ENCODE measurements at places on chromosomes 13 and 19.

DNA sequence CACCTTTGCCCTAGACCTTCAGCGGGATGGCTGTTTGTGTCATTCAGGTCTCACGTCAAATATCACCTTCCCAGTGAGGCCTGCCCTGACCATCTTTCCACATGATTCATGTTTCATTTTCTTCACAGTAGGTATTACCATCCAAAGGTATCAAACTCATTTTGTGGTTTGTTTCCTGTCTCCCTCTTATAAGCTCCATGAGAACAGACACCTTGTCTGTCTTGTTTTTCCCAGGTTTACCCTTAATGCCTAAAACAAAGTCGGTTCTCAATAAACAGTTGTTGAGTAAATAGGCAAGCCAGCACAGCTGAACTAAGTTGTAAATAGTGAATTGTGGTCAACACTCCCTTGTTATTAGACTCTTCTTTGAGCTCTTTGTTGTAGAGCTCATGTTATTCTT is 122.6 kb upstream of the GJB6 start:
- DNase-seq = no peak

GRCh38 chr13:49216334-49216733 is 3.8 kb upstream of the MLNR start:
- DNase-seq = no peak

GRCh38 chr19:6491802-6492592 is 10.1 kb downstream of the TUBB4A start:
- no peak for DNase-seq

GRCh38 chr13:109043636-109044035 is 414.2 kb downstream of the MYO16 start:
- no peak for DNase-seq

DNA sequence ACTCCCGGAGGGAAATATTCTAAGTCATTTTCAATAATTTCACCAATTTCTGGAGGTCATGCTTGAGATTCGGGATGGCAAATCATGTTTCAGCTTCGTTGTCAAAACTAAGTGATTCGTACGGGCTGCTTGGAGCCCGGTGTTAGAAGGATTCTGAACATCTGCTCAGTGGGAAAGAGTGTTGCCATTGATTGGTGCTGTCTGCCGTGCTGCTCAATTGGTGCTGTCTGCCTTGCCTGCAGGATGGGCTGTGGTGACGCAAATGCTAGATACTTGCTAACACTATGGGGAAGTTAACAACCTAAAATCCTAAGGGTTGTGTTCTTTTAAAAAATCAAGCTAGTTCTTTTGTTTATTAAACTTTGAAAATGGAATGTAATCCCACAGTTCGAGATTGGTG is 17.3 kb upstream of the CACNG8 start:
- no peak for DNase-seq

DNA sequence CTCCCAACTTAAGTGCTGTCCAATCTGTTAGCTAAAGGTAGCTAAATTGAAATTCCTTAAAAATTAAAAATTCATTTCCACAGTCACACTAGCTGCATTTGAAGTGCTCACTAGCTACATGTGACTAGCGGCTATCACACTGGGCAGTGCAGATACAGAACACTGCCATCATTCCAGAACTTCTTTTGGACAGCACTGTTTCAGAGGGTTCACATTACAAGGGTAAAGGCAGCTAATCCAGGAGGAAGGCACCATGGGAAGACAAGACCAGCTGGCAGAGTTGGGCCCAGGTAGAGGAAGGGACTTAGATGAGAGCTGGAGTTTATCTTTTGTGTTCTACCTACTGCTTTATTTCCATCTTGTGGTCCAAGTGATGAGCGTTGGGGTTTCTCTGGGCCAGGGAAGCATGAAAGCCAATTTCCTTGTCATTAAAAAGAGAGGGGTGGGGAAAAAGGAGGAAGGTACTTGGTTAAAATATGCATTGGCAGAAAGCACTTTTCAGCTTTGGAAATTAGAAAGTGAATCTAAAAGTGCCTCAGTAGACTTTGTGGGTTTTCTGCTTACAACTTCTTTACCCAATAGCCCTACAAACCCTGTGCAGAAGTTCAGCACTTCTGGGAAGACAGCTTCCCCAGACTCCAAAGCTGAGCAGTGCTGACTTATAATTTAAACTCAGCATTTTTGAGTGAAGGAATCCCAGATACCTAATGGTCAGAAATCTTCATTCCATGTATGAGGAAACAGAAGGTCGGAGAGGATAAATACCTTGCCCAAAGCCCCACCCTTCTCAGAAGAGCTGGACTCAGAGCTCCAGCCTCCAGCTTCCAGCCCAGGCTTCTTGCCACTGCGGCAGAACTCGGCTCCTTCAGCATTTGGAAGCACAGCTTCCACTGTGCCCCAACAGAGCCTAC is 49.5 kb downstream of the ATP7B start:
- no peak for DNase-seq

DNA sequence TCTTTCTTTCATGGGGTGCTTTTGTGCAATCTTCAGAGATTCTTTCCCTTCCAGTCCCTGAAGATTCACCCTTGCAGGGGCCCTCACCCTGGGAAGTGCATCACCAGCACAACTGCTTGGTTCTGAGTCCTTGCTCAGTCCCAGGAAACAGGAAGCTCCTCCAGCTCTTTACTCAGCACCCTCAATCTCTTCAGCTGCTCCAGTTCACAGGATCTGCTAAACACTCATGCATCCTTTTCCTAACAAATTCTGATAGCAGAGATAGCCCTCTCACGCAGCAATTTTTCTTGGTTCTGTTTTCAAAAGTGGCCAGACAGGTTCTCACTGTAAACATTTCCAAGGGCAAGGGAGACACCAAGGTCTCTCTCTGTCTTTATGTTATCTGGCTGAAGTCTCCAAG is 823.1 kb downstream of the LIG4 start:
- no peak for DNase-seq

DNA sequence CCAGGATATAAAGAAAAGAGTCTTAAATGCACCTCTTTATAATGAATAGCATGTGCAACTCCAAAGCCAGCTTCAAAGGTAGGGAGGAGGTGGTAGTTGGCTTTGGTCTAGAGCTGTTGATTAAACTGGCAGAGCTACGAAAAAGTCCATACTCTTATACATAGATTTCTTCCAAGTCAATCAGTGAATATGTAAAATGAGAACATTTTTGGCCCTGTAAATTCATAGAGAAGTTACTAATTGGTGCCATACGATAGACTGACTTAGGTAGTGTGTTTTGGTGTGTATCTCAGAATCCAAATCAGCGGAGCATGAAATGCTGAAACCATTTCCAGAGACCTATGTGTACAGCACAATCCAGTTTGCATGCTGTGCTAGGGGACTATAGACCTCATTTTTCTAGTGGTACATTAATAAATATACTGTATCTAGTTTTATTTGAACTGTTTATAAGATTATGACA is 17.1 kb upstream of the DPY19L3 start:
- no peak for DNase-seq

DNA sequence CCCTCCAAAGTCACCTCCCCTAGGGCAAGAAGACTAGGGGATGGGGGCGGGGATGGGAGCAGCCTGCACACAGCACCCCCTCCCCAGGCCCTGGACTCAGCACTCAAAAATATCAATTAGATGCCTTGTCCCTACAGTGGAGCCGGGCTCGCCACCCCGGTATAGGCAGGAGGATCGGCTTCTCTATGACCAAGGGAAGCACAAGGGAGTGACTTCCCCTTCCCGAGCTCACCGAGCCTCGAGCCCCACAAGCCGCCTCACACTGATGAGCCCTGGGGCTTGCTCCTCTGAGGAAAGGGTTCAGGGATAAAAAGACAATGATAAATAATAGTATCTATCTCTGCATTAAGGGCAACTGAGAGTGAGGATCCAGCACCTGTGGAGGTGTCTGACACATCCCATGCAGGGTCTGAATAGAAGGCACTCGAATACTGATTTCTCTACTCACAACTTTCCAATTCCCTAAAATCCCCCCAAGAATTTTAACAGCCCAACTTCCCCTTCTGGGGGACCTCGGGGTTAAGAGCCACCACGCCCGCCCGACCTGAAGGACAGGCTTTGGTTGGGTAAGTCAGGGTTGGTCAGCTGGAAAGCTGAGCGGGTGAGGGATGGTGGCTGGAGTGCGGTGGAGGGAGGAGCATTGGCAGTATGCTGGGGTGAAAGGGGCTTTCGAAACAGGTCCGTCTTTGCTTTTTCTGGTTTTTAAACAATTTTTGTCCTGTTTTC is 51.3 kb downstream of the STK24 start:
- no peak for DNase-seq

- DNase-seq = peak; percentile 64
These were observed 1.6 kb upstream of the KLK10 start for GRCh38 chr19:51020988-51021651.

GRCh38 chr13:28353679-28354078 is 141.2 kb downstream of the FLT1 start:
- DNase-seq = no peak

DNA sequence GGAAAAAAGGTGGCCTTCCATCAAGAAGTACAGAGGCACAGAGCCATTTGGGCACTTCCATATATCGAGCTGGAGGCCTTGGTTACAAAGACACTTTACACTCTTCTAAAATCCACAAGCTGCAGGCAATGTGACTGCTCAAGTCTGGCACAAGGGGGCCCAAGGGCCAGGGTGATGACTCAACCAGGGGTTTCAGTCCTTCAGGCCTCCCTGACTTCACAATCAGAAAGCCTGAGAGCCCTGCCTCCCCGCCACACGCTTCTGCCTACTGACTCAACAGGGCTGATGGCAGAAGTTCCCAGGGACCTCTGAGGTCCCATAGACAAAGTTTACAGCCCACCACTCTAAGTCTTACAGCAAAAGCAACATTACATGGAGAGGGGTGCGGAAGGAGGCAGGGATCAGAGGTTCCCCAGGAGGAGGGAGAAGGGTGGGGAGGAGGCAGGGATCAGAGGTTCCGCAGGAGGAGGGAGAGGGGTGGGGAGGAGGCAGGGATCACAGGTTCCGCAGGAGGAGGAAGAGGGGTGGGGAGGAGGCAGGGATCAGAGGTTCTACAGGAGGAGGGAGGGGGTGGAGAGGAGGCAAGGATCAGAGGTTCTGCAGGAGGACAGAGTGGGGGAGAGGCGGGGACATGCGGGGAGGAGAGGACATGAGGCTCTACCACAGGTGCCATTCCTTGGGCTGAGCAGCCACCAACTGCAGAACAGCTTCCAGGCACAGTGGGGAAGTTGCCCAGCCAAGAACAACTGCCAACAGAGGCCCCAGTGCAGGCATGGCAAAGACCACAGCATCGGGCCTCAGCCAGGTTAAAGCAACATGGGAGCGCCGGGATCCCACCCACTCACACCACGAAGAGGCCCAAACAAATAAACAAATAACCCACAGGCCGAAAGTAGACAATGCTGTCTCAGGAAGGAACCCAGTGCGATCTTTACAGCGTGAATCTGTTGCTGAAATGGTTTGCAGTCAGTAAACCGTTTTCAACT is 52.0 kb downstream of the SLC7A1 start:
- no peak for DNase-seq

- DNase-seq = no peak
These were observed 430.2 kb downstream of the KCTD12 start for GRCh38 chr13:76455960-76456359.

DNA sequence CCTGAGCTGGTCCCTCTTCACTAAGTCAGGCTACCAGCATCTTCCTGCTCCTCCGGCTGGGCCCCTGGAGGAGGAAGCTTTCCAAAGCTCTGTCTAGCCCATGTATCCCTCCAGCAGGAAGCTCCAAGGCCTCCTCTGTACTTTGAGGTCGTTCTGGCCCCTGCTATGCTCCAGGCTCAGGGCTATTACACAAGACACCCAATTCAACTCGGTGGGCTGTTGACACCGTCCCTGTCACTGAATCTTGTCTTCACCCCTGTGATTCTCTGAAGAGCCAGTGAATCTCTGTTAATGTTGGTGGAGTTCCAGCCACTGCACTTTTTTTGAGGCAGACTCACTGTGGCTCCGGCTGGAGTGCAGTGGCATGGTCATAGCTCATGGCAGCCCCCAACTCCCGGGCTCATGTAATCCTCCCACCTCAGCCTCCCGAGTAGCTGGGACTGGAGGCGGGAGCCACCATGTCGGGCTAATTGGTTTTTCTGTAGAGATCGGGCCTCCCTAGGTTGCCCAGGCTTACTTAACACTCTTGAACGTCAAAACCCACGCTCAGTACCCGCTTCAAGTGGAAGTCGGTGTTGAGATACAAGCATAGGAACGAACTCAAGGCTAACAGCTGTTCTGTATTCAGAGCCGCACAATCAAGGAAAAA is 512 bp upstream of the REX1BD start:
- no peak for DNase-seq

- DNase-seq = peak; percentile 77
These were observed at the start of gene TBCB for GRCh38 chr19:36115453-36116343. Gene TBCB, plus strand, starts transcription at chr19:36115468. Its CDS starts 93 bp downstream, at chr19:36115561.

DNA sequence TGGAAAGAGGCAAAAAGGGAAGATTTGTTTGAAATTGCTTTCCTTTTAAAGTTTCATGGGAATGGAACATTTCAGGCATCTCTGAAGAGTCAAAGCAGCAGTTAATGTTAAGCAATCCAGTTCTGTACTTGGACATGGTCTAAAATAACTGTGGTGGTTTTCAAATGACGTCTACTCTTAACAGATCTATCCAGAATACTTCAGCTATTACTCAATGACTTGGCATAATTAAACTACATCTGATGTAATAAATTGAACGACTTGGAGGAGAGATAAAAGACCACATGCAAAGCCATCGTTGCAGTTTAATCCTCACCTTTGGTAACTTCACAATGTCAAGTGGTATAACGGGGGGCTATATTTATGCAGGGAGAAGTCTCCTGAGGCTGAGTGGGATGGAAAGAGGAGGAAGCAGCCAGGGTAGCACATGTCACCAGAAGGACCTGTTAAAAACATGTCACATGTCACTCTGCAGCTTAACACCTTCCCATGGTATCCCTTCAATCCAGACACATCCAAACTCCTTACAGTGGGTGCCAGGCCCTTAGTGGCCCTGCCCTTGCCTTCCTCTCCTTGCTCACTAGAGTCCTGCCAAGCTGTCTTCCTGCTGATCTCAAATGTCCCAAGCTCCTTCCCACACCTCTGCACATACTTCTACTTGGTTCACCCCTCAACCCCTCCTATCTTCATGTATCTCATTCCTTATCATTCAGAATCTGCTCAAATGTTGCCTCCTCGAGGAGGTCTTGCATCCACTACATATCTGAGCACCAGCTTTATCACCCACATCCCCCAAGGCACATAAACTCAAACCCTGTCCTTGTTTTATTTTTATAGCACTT is 327.8 kb downstream of the SUCLA2 start:
- no peak for DNase-seq

DNA sequence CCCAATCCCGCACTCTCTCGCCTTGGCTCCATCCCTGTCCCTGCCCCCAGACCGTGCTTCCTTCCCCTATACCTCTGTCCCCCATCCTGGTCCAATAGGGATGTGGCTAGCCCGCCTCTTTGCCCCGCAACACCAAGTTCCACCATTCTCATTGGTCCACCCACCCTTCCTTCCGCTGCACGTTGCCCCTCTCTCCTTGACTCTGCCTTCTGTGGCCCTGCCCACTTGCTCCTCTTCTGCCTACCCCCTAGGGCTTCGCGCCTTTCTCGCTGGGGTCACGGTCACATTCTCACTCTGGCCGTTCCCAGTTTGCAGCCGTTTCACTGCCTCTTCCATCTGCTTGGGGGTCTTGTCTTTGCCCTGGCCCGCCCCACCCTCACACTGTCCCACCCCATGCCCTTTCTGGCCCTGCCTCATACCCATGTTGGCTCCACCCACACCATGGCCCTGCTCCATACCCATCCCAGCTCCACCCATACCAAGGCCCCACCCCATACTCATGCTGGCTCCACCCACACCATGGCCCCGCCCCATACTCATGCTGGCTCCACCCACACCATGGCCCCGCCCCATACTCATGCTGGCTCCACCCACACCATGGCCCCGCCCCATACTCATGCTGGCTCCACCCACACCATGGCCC is 4.5 kb upstream of the ARHGAP45 start:
- no peak for DNase-seq

- no peak for DNase-seq
These were observed 26.6 kb downstream of the ATP11A start for GRCh38 chr13:112716461-112716820.
